ENCODE measurements at places on chromosomes 2 and 18.

GRCh38 chr2:179442206-179442605 lies 177.6 kb upstream of the SESTD1 start:
- no peak for DNase-seq

DNA sequence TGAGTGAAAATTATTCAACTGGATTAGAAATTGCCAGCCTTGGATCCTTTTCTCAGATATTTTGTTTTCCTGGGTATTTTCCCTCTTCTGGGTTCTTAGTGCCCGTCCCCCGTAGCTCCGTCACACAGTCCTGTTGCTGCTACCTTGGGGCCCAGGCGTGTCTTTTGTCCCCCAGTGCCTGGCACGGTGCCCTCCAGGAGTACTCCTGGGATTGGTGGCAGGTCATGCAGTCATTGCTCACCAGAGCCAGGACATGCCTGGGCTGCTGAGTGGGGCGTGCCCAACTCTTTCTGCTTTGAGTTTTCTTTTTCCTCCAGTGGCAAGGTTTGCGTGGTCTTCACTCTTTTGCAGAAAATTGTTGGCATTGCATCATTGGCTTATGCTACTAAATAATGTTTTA lies 275.2 kb downstream of the AGAP1 start:
- no peak for DNase-seq

GRCh38 chr2:237403024-237403882 lies 10.7 kb downstream of the COL6A3 start:
- DNase-seq: no peak

DNA sequence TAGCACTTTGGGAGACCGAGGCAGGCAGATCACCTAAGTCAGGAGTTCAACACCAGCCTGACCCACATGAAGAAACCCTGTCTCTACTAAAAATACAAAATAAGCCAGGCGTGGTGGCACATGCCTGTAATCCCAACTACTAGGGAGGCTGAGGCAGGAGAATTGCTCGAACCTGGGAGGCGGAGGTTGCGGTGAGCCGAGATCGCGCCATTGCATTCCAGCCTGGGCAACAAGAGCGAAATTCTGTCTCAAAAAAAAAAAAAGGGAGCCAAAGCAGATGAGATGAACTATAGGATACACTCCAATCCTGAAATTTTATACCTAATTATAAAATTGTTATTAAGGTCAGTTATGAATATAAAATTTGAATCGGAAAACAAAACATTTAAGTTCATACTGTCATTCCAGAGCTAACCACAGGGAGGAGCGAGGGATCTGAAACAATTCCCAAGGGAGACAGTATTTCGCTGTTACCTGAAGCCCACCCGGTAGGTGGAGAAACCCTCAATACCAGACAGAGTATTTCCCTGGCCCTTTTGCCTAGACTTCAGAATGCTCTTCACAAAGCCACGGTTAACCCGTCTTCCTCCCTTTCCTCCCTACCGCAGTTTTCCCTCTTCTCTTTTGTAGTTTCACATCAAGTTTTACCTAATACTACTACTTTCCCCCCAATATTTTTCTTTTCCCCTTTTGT lies 1.4 kb downstream of the PPM1G start:
- no peak for DNase-seq

DNA sequence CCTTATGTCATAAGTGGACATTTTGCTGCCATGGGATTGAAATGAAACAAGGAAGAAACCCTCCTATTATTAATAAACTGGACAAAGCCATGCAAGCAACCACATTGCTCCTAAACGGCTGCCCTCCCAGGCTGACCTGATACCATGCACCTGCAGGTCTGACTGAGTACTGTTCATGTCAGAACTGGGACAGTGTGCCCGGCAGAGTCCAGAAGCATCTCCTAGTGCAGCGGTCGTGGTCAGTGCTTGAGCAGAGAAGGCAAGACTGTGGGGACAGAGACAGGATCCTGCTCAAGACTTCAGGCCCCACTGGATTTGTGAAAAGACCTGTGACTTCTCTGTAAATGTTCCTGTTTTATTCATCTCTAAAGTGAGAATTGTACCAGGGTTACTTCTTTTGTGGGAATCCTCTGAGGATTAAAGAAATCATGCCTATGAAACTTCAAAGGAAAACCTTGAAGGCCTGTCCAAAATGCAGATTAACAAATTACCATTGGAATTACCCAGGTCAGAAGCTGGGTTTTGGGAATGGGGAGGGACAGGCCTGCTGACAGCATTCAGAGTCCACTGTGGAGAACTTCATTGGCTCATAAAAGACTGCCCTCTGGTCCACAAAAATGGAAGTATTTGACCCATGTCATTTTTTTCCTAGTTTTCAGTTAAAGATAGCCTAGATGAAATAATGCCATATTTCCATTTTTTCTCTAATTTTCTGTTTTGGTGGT lies 13.9 kb downstream of the RNF144A start:
- no peak for DNase-seq

- DNase-seq: no peak
Observed at GRCh38 chr2:237195396-237196120, 109.9 kb downstream of the COPS8 start.

- no peak for DNase-seq
Observed at GRCh38 chr2:49621016-49621415, 466.7 kb upstream of the FSHR start.

- DNase-seq: no peak
Observed at GRCh38 chr2:225010804-225011203, 31.5 kb downstream of the DOCK10 start.

DNA sequence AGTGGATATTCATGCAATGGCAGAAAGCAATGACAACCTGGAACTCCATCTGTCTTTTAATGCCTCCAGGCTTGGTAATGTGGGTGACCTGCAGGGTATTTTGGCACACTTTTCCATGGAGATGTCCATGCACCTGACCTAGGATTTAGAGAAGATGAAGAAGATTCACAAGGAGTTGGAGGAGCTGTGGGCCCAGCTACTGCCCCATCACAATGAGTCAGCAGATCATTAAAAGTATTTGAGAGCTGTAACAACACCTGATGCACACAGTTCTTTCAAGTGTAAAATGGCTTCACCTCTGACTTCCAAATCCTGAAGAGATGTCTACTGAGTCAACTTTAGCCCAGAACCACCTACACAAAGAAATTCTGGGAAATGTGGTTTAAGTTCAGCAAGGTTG lies 22.1 kb upstream of the OSR1 start:
- DNase-seq: no peak

- no peak for DNase-seq
Observed at GRCh38 chr18:74183130-74183529, 34.8 kb downstream of the TIMM21 start.

- no peak for DNase-seq
Observed at GRCh38 chr2:25397777-25398176, 56.1 kb upstream of the DNMT3A start.

DNA sequence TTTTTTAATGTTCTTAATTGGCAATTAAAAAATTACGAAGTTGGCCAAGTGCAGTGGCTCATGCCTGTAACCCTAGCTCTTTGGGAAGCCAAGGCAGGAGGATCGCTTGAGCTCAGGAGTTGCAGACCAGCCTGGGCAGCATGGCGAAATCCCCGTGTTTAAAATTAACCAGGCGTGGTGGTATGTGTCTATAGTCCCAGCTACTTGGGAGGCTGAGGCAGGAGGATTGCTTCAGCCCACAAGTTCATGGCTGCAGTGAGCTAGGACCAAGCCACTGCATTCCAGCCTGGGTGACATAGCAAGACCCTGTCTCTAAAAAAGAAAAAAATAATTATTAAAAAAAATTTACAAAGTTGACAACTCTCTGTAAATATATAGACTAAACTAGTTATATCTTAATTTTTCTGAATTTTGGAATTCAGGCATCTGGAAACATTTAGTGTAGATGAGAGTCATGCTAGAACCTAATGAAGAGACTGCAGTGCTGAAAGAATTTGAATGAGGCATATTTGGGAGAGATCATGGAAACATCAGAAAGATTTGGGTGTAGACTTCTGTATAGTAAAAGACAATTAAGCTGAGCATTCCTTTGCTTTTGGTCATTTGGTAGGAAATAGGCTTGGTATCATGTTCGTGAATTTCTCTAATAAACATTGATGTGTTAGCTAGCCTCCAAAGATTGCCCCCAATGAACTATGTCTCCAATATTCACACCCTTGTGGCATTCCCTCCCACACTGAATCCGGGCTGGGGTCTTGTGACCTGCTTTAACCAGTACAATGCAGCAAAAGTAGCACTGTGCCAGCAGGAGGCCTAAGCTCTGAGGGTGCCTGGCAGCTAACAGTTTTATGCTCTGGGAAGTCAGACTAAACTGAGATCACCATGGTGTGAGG lies 4.2 kb upstream of the ROCK1 start:
- no peak for DNase-seq

- no peak for DNase-seq
Observed at GRCh38 chr2:103355287-103355686, 593.5 kb downstream of the TMEM182 start.

DNA sequence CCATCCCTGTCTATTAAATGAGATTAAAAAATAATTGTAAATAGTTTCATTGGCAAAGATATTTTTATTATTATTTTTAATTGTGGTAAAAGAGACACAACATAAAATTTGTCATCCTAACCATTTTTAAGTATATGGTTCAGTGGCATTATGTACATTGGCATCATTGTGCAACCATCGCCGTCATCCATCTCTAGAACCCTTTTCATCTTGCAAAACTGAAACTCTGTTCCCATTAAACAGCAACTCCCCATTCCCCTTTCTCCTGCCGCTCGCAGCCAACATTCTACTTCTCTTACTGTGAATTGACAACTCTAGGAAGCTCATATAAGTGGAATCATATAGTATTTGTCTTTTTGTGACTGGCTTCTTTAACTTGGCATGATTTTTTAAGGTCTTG lies 25.3 kb downstream of the LAMA3 start:
- no peak for DNase-seq

DNA sequence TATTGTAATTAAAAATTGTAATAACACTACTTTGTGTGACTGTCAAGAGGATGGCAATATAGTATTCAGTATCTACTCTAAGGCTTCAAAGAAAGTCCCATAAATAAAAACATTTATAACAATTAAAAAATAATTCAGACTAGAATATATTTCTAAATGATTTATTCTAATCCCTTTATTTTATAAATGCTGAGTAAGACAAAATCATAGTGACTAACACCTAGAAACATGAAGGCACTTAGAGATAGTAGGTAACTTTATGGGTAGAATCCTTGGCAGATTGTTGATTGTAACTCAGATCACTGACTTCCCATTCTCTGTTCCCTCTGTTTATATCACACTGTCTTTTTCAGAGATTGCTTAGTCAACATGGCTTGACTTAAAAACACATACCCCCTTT lies 78.6 kb upstream of the EPB41L5 start:
- DNase-seq: no peak

GRCh38 chr18:59658941-59659340 lies 38.3 kb downstream of the CCBE1 start:
- no peak for DNase-seq

GRCh38 chr2:217973008-217973787 lies 29.6 kb downstream of the TNS1 start:
- no peak for DNase-seq

DNA sequence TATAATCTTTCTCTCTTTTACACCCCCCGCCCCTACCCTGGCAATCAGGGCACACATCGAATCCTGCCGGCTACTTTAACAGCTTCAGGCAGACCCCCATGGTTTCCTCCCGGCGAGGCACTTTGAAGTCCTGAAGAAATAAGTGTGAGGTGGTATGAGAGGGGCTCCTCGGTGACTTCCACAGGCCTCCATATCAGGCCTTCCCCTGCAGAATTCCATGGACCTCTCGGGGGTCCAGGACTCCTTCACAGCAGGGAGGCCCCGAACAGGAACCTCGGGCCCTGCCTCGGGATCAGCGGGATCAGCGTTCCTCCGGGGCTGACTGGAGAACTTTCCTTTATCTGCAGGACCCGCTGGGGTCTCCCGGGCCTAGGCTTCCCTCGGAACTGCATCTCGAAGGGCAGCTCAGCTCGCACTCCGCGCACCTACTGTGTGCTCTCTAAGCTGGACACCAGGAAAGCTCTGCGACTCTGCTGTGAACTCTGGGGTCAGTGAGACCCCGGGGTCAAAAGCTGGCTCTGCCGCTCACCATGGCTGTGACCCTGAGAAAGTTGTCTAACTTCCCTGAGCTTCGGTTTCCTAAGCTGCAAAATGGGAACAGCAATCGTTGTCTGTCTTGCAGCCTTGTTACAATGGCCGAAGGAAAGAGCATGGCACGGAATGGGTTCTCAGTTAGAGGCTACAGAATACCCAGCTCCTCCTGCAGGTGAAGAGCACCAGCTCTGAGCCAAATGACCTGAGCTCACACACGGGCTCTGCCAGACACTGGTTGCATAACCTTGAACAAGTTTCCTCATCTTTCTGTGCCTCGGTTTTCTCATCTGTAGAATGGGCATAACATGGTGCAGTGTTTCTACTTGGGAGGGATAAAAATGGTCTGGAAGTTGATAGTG lies 97.4 kb upstream of the ID2 start:
- DNase-seq: no peak

DNA sequence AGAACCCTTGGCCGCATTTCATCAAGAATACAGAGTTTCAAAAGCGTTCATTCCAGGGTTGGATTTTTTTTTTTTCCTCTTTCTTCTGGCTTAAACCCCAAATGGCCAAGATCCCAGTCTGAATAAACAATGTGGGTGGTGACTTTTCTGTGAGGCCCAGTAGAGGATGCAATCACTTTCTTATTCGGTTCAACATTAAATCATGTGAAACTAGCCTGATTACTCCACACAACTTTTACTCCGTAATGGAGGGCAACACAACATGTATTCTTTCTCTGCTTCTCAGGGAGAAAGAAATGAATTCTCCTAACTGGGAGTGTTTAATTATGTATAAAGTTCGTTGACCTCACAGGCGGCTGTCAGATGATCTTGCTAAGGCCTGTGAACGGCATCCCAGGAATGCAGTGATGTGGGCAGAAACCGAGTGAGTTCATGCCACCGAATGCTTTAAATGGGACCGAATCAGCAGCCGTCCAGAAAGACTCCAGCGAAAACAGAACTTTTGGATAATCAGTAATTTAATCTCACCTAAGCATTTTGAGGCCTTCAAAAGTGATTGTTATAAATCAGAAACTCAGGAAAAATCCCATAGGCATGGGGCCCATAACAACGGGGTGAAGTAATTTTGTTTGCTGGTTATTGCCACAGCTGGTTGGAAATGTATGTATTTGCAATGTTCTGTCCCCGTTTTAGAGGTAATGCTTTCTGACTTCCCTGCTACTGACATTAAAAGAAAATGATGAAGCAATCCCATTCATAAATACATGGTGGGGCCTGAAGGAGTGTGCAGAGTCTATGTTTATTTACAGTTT lies 81.5 kb downstream of the BCL2 start:
- DNase-seq: no peak

DNA sequence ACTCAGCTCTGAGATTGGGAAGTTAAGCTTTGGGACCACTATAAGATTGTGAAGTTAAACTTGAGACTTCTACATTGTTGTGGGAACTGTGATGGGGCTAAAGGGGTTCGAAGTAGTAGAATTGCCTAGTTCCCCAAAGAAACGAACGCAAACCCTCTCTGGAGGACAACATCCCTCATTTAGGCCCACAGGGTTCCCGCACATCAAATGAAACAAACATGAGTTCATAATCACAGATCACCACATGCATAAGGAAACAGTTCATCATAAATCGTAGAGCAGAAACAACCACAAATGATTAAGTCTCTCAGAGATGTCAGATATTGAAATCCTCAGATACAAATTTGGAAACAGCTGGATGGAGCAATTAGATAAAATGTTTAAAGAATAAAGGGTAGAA lies 55.9 kb upstream of the HPCAL1 start:
- no peak for DNase-seq

- DNase-seq: no peak
Observed at GRCh38 chr2:8761529-8762164, 75.8 kb downstream of the KIDINS220 start.

All from activated T-cell treated with anti-CD3 and anti-CD28 coated beads, Interleukin-2, amount 50 U/mL, for 24 hours (primary cell).